ENCODE measurements at places on chromosomes 6 and 20. TPM values are rescaled to one million over a fixed set of nuclear protein-coding genes. Genes with fewer than 3 reads are reported as not detected.

DNA sequence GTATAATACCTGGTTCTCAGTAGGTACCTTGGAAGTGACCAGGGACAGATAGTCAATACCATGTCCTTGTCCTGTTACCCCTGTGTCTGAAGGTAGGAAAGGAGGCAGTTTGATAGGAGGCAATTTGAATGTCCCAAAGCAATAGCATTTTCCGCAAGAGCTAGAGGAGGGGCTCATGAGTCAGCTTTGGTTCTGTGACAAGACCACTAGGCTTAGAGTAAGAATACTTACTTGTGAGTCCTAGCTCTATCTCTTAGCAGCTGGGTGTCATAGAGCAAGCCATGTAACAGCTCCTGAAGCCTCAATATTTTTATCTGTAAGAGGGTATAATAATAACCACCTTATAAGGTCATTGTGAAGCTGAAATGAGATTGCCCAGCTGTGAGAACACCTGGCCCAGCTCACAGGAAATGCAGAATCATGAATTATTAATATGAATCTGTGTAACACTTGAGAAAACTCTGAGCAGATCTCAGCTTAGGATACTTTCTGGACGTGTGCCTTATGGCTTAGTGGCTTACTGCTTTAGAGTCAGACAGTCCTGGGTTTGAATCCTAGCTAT is 58.6 kb downstream of the DAAM2 start:
- DNase-seq, result no peak

GRCh38 chr20:58512808-58513552 is 2.2 kb downstream of the APCDD1L start:
- DNase-seq, result no peak

The PAK5 gene
- 0.48 TPM for total RNA-seq

The KIFC1 gene
- 7.5 TPM for total RNA-seq

The ISM1 gene
- total RNA-seq, result 1.8 TPM

DNA sequence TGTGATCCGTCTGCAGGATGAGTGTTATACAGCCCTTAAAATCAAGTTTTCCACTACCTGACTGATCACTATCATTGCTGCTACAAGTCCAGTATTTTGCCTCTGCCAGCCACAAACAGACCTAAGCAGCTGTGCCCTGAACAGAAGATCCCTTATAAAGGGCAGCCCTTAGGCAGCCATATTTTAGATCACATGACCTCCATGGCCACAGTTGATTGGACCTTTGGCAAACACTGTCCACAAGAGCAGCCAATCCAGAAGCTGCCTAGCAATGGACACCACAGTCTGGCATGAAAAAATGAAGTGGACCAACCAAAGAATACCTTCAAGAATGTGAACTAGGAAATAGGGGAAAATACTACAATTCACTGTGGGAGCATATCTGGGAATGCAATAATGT is 50.8 kb downstream of the MC3R start:
- no peak for DNase-seq

DNA sequence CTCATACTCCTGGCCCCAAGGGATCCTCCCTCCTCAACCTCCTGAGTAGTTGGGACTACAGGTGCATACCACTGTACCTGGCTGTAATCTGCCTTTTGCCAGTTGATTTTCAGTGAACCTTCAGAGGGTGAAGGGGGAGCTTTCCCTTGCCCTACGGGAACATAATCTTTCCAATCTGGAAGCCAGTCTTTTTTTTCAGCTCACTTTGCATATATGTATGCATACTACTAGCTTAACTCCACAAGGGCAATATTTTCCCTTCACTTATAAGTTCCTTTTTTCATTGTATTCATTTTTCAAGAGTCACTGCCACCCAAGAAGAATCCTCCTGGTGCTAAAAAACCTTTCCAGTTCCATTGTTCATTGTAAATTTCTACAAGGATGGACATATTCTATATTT is 53.4 kb upstream of the GCM1 start:
- no peak for DNase-seq

GRCh38 chr6:146364816-146365594 is 178.6 kb upstream of the RAB32 start:
- DNase-seq, result no peak

- no peak for DNase-seq
Measured at GRCh38 chr6:154251116-154251515, 105.5 kb downstream of the IPCEF1 start.

DNA sequence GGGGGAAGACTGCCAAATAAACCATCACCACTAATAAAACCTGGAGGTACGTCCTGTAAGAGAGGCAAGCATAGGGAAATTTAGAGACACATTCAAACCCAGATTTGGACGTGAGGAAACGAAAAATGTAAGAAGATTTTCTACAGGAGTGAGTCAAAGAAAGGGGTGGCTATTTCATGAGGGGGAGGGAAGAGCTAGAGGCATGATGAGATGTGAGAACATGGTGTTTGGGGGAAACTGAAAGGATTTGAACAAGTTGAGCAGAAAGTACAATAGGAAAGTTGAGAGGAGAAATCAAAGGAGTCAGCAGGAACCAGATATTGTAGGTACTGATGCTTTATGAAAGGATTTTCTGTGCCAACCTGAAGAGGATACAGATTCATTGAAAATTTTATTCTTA is 179.1 kb upstream of the HS3ST5 start:
- no peak for DNase-seq

DNA sequence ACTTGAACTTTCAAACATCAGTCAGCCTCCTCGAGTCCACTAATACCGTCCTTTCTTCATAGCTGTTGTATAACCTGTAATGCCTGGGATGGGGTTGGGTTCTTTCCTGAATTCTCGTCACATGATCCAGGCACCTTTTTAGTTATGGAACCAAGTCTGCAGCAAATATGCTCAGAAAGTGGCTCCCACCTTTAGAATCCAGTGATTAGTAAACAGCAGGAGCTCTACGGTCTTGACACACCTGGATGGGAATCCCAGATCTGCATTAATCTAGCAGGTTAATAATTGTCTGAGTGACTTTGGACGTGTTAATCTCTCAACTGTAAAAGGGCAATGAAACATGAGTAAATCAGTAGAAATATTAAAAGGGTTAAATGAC is 729 bp upstream of the ZHX3 start:
- DNase-seq, result no peak

The HLA-DRB1 gene
- total RNA-seq, result 10.2 TPM

DNA sequence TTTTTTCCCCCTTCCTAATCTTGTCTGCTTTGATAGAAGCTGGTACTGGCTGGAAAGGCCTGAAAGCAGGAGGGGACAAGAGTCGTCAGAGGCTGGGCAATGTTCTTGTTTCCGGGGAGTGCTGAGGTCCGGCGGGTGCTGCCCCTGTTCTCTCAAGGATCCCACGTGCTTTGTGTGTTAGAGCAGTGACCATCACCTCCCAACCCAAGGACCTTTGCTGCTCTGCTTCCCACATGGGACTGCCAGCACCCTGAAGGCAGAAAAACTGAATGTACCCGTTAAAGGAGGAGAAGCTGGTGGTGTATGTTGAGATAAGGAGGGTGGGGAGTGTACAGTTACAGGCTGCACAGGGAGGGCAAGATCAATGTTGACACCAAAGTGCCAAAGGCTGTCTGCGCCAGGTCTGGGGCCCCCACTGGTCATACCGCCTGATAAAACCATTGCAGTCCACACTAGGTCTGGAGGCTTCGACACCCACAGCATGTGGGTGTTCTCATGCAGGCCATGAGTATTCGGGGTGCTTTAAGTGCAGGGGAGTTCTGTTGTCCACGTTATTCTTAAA is 15.0 kb downstream of the C20orf173 start:
- DNase-seq, result no peak

DNA sequence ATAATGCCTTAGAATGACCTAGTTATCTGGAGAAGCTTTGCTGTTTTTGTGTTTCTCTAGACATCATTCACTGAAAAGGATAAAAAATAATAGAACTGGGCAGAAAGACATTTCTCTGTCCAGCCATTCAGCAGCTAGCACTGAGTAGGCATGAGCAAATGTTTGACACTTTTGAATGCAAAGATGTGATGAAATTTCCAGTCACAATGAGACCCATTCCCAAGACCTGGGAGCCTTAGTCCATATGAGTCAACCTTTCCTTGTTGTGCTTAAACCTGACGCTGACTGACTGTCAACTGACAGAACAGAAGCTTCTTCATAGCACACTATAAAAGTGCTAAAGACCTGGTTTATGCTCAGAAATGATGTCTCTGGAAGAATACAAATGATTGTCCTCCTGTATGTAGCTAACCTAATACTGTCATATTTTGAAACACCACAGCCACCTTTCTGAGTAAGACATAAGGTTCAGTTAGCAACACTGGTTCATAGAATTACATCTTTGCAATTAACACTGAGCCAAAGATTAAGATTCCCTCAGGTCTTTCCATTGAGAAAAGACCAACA is 17.1 kb downstream of the RALGAPA2 start:
- no peak for DNase-seq

- no peak for DNase-seq
Measured at GRCh38 chr6:129661536-129662405, 48.2 kb downstream of the ARHGAP18 start.

GRCh38 chr20:20085071-20085470 is 32.7 kb downstream of the CFAP61 start:
- DNase-seq, result peak; percentile 17

Measured in urinary bladder (tissue), 4 donors.